Right cardiac atrium (tissue), 5 donors: ENCODE measurements at places on chromosomes 6 and 20. TPM values are rescaled to one million over a fixed set of nuclear protein-coding genes. Genes with fewer than 3 reads are reported as not detected.

The TMEM244 gene
- polyA plus RNA-seq, result not detected

The RAB5IF gene
- 74.3 TPM for polyA plus RNA-seq

The NOX3 gene
- polyA plus RNA-seq, result not detected

The SLC12A5 gene
- polyA plus RNA-seq, result 6.6 TPM

The TBCC gene
- polyA plus RNA-seq, result 18.2 TPM

The MANEA gene
- 4.6 TPM for polyA plus RNA-seq

The SLPI gene
- polyA plus RNA-seq, result 2.1 TPM

The SLC17A1 gene
- not detected for polyA plus RNA-seq

The LATS1 gene
- 4.8 TPM for polyA plus RNA-seq

The TUBB2B gene
- 4.7 TPM for polyA plus RNA-seq

The IP6K3 gene
- polyA plus RNA-seq, result 14.4 TPM
